Endothelial cell of umbilical vein (primary cell): ENCODE measurements at places on chromosomes 5 and 9.

DNA sequence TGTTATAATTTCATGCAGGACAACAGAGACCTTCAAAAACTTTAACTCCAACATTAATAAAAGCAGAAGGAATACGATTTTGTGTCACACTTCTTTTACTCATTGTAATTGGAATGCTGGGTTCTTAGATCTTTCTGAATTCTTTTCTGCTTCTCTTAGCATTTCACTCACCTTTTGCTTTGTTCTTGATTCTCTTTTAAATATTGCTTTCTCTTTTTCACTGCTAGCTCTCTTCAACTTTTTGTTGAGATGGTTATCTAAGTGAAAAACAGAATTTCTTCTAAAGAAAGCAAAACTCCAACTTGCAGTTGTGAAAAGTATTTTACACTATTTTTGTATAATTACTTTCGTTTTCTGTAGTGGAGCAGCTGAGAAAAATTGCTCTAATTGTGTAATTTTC lies 212.6 kb upstream of the KIF2A start:
- no peaks in the 10 kb centered on the region for H3K36me3 ChIP-seq
- no peaks in the 10 kb centered on the region for H3K4me1 ChIP-seq
- peaks cover 5% of the 10 kb centered on the region for H3K27me3 ChIP-seq
- H3K4me3 ChIP-seq = no peak overlapping the region

DNA sequence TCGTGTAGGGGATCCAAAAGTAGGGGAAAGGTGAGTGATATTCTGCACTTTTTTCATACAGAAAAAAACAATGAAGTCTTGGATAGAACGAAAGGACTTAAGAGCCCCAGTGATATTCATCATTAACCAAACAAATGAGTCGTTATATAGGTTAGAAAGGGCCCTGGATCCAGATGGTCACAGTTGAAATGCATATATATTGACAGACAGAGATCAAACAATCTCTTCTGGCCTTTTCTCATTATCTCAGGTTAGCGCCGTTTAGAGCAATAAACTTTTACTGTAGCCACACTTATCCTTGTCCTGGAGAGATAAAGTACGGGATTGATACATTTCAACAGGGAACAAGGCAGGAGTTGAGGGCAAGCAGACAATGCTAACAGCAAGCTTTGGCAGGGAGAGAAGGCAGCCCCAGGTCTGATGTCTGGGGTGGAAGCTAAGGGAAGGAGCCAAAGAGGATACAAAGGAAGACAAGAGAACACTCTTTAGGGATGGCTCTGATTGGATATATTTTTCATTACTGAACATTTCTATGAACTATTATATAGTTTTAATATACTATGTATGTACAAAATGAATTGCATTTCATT lies 77.0 kb downstream of the LIFR start:
- H3K27ac ChIP-seq = no peak overlapping the region
- H3K4me1 ChIP-seq = peaks cover 4% of the 10 kb centered on the region
- DNase-seq = no peak
- H3K4me3 ChIP-seq = no peak overlapping the region

DNA sequence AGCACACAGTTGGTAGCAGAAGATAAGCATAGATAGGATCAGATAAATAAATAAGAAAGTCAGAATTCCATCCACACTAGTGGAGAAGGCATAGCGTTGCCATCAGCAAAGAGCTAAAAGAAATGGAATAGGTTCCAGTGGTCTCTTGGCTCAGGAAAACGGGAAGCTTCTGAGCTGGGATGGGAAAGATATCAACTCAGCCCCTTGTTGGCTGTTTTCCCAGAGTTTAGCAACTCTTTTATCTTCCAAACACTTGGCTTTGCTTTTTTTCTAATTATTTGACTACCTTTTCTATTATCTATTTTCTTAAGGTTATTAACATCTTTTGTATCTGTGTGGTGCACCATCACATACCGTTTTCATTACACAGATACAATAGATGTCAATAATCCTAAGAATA lies 445.7 kb upstream of the TRPC7 start:
- DNase-seq = peak; percentile 10
- peaks cover 5% of the 10 kb centered on the region for H3K4me1 ChIP-seq
- H3K4me3 ChIP-seq = no peak overlapping the region
- peaks cover 4% of the 10 kb centered on the region for H3K27me3 ChIP-seq
- H3K27ac ChIP-seq = no peak overlapping the region

GRCh38 chr5:40680741-40681362 lies 1.1 kb downstream of the PTGER4 start:
- H3K27ac ChIP-seq = peak overlapping the region; percentile 67
- peak; percentile 66 for DNase-seq
- peak overlapping the region; percentile 97 for H3K4me3 ChIP-seq
- no peaks in the 10 kb centered on the region for H3K27me3 ChIP-seq
- H3K36me3 ChIP-seq = no peaks in the 10 kb centered on the region

DNA sequence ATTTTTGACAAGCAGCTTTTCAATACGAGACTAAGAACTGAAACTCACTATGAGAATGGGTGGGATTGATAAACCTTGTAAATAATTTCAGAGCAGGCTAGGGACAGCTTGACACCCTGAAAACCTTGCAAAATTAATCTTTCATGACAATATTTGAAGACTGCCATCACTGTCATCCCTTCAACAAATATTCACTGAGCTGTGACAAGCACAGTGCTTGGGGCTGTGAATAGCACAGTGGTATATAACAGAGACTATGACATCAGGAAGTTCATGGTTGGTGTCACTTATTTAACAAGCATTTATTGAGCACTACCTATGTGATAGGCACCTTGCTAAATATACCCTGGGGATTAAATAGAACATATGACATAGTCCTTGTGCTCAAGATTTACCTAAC lies 741.0 kb upstream of the RIOK2 start:
- no peaks in the 10 kb centered on the region for H3K27me3 ChIP-seq
- no peak overlapping the region for H3K27ac ChIP-seq
- H3K36me3 ChIP-seq = no peaks in the 10 kb centered on the region
- no peak for DNase-seq

DNA sequence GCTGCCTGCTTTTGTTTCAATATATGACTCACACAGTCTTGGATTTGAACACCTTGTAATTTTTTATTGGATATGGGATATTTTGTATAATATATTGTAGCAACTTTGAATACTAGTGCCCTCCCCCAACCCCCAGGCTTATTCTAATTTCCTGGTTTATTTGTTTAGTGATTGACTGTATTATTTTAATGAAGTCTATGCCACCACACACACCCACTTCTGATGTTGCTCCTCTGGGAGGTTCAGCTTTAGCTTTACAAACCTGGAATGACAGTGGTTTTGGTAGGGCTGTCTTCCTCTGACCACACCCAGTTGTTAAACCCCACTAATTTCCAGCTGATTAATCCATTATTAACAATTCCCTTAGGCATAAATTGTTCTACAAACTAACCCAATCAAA lies 206.1 kb upstream of the NFIL3 start:
- H3K27ac ChIP-seq = no peak overlapping the region
- H3K4me1 ChIP-seq = no peaks in the 10 kb centered on the region
- DNase-seq = no peak
- H3K36me3 ChIP-seq = no peaks in the 10 kb centered on the region
- H3K27me3 ChIP-seq = no peaks in the 10 kb centered on the region
- H3K4me3 ChIP-seq = no peak overlapping the region

- DNase-seq = no peak
- no peak overlapping the region for H3K4me3 ChIP-seq
- no peaks in the 10 kb centered on the region for H3K36me3 ChIP-seq
- H3K4me1 ChIP-seq = no peaks in the 10 kb centered on the region
- H3K27me3 ChIP-seq = no peaks in the 10 kb centered on the region
- no peak overlapping the region for H3K27ac ChIP-seq
Measured at GRCh38 chr5:57719216-57719615, 236.6 kb upstream of the ACTBL2 start.

- H3K36me3 ChIP-seq = no peaks in the 10 kb centered on the region
- no peak for DNase-seq
- H3K4me1 ChIP-seq = no peaks in the 10 kb centered on the region
- H3K27me3 ChIP-seq = no peaks in the 10 kb centered on the region
Measured at GRCh38 chr9:3949744-3950143, 350.1 kb downstream of the GLIS3 start.

DNA sequence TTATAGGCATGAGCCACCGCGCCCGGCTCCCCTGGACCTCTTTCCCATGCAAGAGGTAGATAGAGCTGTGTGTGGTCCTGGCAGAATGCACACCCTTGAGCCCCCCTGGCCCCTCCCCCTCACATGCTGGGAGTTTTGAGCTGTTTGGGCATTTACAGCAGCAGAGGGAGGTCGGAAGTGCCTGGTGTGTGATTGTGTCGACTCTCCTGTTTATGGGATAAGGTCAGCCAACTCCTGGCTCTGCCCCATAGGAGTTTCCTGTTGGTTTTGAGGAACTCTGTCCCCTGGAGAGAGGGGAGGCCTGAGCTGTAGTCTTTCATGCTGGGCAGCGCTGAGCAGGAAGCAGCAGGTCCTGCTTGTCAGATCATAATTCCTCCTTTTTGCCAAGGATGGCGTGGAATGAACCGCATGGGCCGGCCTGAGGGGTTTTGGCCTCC lies 6.0 kb downstream of the LRRC8A start:
- H3K4me1 ChIP-seq = peaks cover 74% of the 10 kb centered on the region
- no peak overlapping the region for H3K4me3 ChIP-seq
- DNase-seq = peak; percentile 81
- H3K36me3 ChIP-seq = peaks cover 25% of the 10 kb centered on the region
- H3K27ac ChIP-seq = peak overlapping the region; percentile 49
- no peaks in the 10 kb centered on the region for H3K27me3 ChIP-seq

GRCh38 chr5:42631241-42631640 lies 125.4 kb upstream of the CCDC152 start:
- no peaks in the 10 kb centered on the region for H3K4me1 ChIP-seq

- no peaks in the 10 kb centered on the region for H3K4me1 ChIP-seq
- H3K36me3 ChIP-seq = no peaks in the 10 kb centered on the region
- H3K4me3 ChIP-seq = no peak overlapping the region
Measured at GRCh38 chr5:80834710-80835109, 125.5 kb upstream of the RASGRF2 start.

DNA sequence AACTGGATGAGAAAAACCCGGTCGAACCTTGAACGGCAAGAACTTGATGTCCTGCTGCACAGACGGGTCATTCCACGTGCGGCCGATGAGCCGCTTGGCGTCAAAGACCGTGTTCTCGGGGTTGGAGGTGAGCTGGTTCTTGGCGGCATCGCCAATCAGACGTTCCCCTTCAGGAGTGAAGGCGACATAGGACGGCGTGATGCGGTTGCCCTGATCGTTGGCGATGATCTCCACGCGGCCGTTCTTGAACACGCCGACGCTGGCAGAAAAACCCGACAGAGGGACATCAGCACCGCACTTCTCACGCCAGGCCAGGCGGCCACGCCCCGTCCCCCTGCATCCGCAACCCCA lies 519 bp downstream of the HSPA5 start:
- H3K4me3 ChIP-seq = peak overlapping the region; percentile 77
- no peaks in the 10 kb centered on the region for H3K27me3 ChIP-seq
- no peak for DNase-seq
- peaks cover 19% of the 10 kb centered on the region for H3K36me3 ChIP-seq
- peak overlapping the region; percentile 60 for H3K27ac ChIP-seq
- peaks cover 48% of the 10 kb centered on the region for H3K4me1 ChIP-seq
